Frontal cortex (tissue), 4 donors: ENCODE measurements at places on chromosomes 11 and 22.

DNA sequence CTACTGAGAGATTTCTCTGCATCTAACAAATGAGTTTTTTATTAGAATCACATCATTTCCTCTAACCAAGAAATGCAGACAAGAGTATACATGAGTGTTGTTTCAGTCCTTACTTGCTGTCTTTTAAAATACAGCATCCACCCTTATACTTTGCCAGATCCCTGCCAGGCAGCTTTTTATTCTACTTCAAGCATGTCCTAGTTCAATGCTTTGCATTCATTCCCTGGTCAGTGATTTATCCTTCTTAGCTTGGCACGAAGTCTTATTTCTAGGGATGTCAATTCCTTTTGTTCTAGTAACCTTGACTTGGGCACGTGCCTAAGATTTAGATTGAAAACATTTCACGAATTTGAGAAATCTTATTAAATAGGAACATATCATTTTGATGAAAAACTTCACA lies 307.2 kb upstream of the MPPED2 start:
- no peak for DNase-seq

GRCh38 chr11:71283971-71284441 lies 31.6 kb upstream of the SHANK2 start:
- DNase-seq = no peak

DNA sequence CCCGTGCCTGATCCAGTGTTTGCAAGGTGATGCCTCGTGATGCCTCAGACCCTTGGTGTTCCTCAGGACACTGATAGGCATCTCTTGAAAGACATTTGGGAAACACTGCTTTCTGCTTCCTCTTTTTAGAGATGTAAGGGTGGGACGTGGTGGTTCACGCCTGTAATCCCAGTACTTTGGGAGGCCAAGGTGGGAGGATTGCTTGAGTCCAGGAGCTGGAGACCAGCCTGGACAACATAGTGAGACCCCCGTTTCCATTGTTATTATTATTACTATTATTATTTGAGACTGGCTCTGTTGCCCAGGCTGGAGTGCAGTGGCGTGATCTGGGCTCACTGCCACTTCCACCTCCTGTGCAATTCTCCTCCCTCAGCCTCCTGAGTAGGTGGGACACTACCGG lies 6.5 kb upstream of the SOX10 start:
- no peak for DNase-seq

- no peak for DNase-seq
Measured at GRCh38 chr11:12693479-12694182, 19.4 kb downstream of the TEAD1 start.

DNA sequence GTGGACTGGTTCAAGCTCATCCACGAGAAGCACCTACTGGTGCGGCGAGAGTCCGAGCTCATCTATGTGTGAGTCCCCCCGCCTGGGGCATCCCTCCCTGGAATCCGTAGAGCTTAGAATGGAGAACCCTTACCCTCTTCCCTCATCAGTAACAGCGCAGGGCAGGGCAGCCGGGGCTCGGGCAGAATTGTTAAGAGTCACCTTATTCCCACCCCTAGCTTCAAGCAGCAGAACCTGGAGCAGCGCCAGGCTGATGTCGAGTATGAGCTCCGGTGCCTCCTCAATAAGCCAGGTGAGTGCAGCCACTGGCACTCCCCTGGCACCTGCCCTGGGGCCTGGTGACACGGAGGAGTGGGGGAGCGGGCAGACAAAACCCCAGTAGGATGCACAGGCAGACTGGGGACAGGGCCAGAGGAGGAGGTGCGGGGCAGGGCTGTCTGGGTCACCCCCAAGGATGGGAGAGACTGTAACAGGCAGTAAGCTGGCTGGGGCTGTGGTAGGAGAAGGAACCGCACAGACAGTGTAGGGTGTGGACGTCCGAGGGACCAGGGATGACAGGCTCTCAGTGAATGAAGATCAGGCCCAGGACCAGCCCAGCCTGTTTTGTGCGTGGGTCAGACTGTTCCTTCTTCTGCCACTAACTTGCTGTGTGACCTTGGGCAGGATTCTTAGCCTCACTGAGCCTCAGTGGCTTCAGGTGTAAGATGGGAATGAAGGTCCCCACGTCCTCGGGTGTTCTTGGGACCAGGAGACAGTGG lies 20.4 kb downstream of the C22orf23 start:
- no peak for DNase-seq

GRCh38 chr22:30675436-30675835 lies 7.8 kb upstream of the DUSP18 start:
- no peak for DNase-seq

- DNase-seq = peak; percentile 59
Measured at GRCh38 chr11:85685820-85686459, at the start of gene CCDC89. TSS of gene CCDC89 (minus strand) at chr11:85686195. CDS start at chr11:85686130, 65 bp downstream.

DNA sequence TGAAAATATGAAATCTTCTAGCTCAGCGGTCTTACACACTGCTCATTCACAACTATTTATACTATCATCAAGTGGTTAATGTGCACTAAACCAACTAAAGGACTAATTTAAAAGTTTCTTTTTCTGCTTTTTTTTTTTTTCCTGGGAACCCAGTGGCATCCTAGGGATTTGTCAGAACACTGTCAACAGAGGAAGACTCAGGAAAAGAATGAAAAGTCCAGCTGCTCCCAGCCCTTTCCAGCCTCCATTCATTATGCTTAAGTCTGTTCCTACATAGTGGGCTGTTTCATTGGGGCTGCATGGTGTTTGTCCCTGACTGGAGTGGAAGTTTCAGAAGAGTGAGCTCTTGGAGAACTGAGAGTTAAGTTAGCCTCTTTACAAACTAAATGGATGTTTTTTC lies 391.1 kb downstream of the AASDHPPT start:
- DNase-seq = no peak

GRCh38 chr11:120168960-120169681 lies 31.2 kb upstream of the TRIM29 start:
- peak; percentile 74 for DNase-seq

DNA sequence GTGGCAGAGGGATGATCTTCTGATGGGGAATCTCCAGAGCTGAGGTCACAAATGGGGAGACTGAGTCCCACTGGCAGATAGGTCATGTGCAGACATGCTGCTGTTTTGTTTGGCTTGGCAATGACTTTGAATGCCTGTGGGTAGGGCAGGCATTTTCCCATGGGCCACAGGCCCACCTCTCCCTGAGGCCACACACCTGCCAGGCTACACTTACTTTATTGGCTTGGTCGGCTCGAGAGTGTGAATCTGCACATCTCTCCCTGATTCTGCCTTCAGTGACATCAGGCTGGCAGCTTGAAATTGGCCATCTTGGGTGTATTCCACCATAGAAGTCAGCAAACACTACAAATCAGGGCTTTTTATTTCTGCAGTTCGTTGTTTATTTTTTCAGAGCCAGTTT lies 91.5 kb downstream of the GRIK4 start:
- no peak for DNase-seq

DNA sequence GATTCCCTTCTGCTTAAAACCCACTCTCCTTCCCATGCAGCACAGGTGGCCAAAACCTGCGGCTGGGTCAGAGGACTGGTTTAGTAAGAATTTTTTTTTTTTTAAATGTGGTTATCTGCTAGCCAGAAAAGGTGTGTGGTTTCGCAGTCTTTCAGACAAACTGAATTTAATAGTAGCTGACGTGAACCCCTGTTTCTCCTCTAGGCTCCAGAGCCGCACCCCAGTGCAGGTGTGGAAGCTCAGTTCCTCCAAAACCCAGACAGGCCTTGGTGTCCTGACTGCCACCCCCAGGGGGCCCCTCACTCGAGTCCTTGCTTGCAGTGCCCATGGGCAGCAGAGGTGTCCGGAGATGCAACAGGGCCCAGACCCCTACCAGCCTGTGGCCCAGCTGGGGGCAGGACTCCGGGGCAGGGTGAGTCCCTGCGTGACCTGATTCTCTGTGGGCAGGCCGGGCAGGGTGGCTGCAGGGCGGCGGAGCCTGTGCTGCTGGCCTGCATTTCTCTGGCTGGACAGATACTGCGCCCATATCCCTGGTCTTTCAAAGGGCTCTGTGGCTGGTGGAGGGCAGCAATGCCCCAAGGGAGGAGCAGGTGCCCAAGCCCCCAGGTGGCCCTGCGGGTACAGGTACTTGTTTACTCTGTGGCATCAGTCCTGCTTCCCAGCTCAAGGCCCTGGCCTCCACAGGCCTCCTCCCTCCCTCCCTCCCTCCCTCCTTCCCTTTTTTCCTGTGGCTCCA lies 15.2 kb downstream of the KCNQ1 start:
- DNase-seq = no peak

- DNase-seq = no peak
Measured at GRCh38 chr11:12070446-12071267, 39.7 kb upstream of the MICAL2 start.

- DNase-seq = no peak
Measured at GRCh38 chr11:84887055-84887629, 740.0 kb downstream of the DLG2 start.

DNA sequence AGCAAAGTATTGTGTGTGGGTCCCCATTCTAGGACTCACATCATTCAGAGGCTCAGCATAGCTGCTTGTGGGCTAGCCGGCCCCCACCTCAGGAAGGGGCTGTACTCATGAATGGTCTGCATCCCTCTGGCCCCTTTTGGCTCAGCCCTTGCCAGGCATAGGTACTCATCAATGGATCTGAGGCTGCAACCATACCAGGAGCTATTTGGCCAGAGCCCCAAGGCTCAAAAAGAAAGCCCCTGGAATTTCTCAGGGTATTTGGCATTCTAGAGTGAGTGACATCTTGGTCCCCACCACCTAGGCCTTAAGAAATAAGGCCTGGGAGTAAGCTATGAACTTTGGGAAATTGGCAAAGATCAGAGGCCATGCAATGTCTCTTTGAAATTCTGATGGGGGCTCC lies 38.3 kb downstream of the PLEKHA7 start:
- DNase-seq = no peak

DNA sequence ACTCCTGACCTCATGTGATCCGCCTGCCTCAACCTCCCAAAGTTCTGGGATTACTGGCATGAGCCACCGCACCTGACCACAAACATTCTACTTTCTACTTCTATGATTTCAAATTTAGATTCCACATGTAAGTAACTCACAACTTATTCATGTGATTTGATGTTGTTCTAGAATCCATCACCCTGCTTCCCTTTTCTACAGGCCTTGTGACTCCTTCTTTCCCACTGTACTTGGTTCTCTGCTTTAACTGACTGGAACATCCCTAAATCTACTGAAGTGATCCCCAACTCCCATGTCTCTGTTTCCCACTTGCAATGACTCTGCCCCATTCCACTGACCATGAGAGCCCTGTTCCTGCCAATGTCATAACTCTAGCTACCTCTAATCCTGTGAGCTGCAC lies 25.7 kb upstream of the MRPL17 start:
- no peak for DNase-seq

DNA sequence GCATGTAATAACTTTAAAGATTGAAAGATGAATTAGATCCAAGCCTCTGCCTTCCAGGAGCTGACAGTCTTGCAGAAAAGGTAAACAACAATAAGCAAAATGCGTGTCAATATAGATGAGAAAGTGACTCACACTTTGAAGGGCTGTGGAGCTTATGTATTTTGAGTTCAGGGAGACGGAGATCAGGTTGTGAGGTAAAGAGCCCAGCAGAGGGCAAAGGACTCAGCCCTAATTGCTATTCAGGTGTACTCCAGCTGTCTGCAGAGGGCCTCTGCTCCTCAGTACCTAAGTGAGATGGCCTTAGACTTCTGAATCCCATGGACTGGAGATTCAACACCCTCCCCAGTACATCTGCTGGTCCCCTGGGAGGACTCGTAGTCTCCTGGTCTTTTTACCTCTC lies 22.9 kb upstream of the CTR9 start:
- DNase-seq = no peak

DNA sequence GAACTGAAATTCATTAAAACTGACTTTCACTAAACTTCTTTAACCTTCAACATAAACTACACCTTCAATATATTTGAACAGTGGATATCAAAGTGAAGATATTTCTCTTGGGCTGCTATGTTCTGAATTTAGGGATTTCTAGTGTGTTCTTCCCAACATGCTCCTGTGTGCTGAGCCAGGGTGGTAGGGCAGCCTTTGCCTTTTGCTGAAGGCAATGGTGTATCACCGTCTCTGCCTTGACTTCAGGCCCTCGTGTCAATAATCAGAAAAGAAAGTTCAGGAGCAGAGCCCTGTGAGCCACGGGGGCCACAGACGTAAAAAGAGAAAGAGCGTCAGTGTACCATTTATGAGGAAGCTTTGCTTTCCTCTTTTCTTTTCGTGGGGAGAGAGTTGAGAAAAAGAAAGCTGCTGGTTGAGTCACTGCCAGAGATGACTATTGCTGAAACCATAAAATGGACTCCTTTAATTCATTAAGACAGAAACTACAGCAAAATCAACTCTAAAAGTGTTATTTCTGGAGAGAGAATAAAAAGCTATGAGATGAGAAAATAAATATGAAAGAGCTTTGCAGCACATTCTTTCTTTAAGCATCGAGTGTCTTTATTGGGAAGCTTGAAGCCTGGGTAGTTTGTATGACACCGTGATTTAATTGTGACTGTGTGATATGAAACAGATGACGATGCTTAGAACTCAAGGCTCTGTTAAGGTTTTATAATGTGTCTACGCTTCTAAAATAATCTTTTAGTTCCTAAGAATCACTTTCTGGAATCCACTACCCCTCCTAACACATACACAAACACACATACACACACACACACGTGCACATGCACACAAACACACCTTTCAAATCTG lies 271.8 kb upstream of the MTNR1B start:
- no peak for DNase-seq
